ENCODE measurements at places on chromosomes 13 and 19.

GRCh38 chr13:79642596-79642995, 161.6 kb downstream of the NDFIP2 start:
- DNase-seq = no peak

DNA sequence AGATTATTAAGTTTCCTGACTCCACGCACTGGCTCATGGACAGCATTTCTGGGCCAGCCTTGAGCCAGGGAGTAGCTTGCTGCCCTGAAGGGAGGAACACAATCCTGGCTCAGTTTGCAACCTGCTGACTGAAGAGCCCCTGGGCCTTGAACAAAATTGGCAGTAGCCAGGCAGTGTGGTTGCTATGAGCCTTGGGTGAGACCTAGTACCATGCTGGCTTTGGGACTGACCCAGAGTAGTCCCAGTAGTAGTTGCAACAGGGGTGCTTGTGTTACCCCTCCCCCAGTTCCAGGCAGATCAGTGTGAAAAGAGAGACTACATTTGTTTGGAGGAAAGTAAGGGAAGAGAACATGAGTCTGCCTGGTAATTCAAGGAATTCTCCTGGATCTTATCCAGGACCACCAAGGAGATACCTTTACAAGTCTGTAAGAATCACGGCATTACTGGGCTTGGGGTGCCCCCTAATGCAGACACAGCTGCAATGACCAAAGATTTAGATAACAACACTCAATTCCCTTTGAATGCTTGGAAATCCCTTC, 22.0 kb downstream of the ITGBL1 start:
- DNase-seq = no peak

GRCh38 chr13:95146486-95146885, 154.8 kb downstream of the ABCC4 start:
- no peak for DNase-seq

GRCh38 chr19:14003251-14004055, 2.7 kb downstream of the RFX1 start:
- no peak for DNase-seq
